GF-D8 (cell line): ENCODE measurements at places on chromosomes 16 and 17.

- no peak for DNase-seq
Measured at GRCh38 chr16:84973236-84973635, 38.1 kb downstream of the ZDHHC7 start.

- DNase-seq: no peak
Measured at GRCh38 chr17:59161477-59161876, 5.9 kb downstream of the PRR11 start.

GRCh38 chr16:78513838-78514237 is 414.4 kb downstream of the WWOX start:
- no peak for DNase-seq

GRCh38 chr17:78473951-78474613 is 95.6 kb downstream of the PGS1 start:
- DNase-seq: no peak

DNA sequence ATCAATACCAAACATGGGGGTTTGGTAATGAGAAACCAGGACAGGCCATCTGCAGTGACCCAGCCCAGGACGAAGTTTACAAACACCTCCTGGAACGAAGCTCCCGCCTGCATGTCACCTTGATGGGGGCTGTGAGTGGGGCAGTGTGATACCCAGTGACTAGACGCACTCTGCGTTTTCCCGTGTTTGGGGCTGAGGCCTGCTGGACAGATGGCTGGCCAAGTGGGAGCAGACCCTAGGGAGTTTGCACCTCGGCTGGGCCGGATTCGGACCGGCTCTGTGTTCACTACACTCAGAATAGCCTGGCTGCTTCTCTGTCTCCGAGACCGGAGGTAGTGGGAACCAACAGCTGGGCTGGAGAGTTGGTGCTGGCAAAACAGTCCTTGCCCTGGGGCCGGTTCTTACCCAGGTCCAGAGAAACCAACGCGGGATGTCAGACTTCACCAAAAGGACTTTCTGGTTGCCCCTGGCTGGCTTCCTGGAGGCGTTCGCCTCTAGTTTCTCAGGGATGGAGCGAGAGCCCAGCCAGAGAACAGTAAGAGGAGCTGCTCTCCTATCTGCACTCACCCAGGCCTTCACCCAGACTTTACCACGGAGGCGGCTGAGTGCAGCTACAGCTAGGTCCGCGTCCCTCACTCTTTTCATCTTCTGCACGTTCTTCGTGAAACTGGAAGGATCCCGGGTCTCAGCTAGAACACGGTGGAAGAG is 20.4 kb downstream of the CARHSP1 start:
- DNase-seq: no peak

- DNase-seq: no peak
Measured at GRCh38 chr16:52480237-52480636, 66.7 kb downstream of the TOX3 start.

DNA sequence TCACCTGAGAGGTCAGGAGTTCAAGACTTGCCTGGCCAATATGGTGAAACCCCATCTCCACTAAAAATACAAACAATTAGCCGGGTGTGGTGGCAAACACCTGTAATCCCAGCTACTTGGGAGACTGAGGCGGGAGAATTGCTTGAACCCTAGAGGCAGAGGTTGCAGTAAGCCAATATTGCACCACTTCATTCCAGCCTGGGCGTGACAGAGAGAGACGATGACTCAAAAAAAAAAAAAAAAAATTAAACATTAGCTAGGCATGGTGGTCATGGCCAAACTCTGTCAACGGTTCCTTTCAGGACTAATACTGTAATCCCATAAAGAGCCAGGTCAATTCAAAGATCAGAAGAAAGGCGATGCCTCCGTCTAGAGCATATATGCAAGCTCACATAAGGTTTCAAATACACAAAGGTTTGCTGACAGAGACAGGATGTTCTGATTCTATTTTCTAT is 2.4 kb downstream of the RNF157 start:
- no peak for DNase-seq

DNA sequence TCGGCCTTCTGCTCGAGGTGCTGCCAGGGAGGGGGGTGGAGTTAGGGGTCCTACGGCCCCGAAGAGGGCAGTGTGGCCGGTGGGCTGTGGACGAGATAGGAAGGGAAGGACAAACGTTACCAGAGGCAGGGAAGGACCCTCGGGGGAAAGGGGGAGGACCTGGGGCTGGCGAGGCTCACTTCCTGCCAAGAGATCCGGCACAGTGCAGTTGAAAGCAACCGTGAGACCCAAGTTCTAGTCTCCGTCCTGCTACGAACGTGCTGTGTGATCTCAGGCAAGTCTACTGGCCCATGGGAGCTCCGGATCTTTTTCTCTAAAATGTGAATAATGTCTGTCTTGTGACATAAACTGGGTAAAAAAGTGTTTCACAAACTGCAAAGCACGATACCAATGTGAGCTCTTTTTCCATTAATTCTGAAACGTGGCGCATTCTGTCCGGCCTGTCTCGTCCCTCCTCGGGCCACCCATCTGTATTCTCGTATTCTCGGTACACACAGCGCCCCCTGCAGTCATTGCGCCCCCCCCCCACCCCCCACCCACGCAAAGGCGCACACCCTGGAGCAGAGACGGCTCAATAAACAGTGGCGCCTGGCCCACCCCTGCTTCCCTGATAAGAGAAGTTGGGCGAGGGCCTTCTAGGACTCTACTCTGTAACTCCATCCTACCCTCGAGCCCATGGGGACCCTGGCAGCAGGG is 8.8 kb downstream of the CYGB start:
- no peak for DNase-seq

- DNase-seq: no peak
Measured at GRCh38 chr17:40659911-40660310, 5.1 kb downstream of the KRT222 start.

- no peak for DNase-seq
Measured at GRCh38 chr16:78763821-78764440, 664.5 kb downstream of the WWOX start.

- peak; percentile 65 for DNase-seq
Measured at GRCh38 chr16:14310519-14310991, 239.4 kb downstream of the MRTFB start.

DNA sequence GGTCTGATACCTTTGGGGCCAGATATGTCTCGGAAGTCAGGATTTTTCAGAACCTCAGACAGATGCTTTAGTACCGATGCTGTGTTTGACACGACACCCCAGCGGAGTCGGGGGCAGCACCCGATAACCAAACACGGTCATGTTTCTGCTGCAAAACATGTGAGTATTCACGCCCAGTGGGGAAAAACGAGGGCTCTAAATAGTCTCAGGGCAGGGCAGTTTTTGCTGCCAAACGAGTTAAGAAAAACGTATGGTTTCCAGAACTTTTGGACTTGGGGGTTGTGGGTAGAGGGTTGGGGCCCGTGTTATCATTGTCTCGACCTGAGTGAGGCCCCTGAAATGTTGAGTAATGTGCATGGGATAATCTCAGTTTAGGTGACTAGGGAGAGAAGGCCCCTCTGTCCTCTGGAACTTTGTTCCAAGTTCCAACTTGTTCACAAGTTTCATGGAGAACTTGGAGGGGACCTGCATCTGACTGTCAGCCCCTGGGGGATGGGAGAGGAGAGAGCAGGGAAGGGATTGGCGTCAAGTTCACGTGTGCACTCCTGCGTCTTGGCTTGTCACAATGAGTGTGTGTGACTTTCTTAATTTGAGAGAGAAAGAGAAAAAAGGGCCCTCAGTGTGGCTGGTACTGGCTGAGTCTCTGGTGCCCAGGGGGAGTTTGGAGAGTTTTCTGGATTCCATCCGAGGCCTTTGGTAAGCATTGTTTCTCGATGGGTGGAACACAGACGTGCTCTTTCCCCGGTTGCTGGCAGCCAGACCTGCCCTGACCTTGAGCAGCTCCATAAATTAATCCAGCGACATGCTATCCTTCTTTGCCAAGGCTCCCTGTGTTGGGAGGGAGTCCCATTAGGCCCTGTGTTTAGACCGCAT is 83.9 kb upstream of the CIBAR2 start:
- DNase-seq: no peak

GRCh38 chr17:47735536-47736011 is 2.5 kb downstream of the TBX21 start:
- DNase-seq: no peak

DNA sequence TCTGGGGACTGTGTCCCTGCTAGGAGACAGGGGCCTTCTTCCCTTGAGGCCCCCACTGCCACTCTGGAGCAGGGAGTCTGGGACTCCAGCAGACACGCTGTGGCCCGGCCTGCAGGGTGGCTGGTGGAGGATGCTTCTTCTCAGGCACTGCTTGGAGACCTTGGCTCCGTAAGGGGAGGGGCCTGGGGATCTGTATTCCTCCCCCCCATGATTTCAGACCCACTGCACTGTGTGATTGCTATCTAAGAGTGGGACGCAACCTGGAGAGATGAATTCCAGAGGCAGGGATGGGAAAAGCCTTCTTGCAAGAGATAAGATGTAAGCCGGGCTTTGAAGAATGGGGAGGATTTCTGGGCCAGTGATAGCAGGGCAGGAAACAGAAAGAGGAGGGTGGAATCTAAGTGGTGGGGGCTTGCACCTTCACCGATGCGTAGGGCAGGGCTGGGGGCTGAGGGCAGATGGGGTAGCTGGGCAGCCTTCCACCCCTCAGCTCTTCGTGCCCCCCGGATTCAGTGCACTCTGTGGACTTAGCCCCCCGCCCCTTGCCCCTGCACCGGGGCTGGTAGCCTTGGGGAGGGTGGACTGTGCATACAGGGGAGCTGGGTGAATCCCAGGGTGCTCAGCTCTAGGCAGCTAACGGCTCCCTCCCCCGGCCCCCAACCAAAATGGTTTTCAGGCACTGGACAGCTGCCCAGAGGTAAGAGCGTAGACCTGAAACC is 5.2 kb upstream of the GSE1 start:
- no peak for DNase-seq

GRCh38 chr17:57706761-57707160 is 38.3 kb downstream of the CCDC182 start:
- no peak for DNase-seq

GRCh38 chr17:27973258-27974044 is 69.0 kb upstream of the NLK start:
- no peak for DNase-seq

GRCh38 chr16:79169239-79169638 is 431.3 kb downstream of the MAF start:
- no peak for DNase-seq

- DNase-seq: no peak
Measured at GRCh38 chr16:87974178-87974577, 22.9 kb downstream of the BANP start.

DNA sequence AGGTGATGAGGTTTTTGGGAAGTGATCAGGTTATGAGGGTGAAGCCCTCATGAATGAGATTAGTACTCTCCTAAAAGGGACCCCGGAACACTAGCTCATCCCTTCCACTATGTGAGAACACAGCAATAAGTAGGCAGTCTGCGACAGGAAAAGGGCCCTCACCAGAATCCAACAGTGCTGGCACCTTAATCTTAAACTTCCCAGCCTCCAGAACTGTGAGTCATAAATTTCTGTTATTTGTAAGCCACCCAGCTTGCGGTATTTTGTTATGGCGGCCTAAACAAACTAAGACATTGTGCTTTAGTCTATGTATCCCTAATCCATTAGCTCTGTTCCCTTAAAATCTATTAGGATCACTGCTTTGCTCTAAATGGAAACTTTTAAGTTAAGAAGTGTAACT is 8.5 kb downstream of the SLFN12 start:
- no peak for DNase-seq

GRCh38 chr17:49471769-49472168 is 23.3 kb upstream of the NGFR start:
- DNase-seq: no peak

GRCh38 chr17:43334738-43335402 is 63.9 kb upstream of the ARL4D start:
- no peak for DNase-seq

- DNase-seq: no peak
Measured at GRCh38 chr17:13563866-13564265, 37.9 kb downstream of the HS3ST3A1 start.

- no peak for DNase-seq
Measured at GRCh38 chr17:14228903-14229302, 7.8 kb downstream of the CDRT15 start.

- no peak for DNase-seq
Measured at GRCh38 chr17:18919963-18920362, 32.0 kb upstream of the SLC5A10 start.

DNA sequence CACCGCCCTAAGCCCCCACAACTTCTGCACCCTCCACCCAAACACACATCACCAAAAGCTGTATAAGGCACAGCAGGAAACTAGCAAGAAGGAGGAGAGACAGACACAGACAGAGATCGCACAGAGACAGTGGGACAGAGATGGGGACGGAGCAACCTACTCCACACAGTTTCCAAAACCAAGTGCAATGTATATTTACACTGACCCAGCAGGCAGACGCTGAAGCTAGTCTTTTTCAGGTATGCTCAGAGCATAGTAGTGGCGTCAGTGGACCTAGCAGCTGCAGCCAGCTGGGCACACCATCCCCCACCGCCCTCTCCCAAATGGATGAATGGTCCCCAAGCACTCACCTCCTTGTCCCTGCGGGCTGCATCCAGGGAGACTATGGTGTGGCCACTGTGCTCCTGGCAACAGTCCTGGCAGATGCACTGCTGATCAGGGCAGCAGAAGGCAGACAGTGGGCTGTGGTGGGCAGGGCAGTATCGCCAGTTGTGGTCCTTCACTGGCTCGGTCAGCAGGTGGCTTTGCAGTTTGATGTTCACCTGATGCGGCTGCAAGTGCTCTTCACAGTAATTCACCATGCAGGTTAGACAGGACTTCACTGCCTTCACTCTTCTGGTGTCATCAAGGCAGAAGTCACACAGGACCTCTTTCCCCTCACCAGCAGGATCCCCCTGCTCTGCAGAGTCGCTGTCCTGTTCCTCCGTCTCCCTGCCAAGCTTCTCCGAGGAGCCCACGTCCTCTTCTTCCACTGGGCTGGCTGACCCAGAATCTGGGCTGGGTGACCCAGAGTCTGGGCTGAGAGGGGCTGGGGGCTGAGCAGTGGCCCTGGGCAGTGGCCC is 31.5 kb upstream of the FBXW10B start:
- DNase-seq: no peak

GRCh38 chr17:43757171-43757660 is 1.4 kb downstream of the SOST start:
- no peak for DNase-seq

- DNase-seq: no peak
Measured at GRCh38 chr16:31475946-31476302, 4.0 kb downstream of the TGFB1I1 start.

- DNase-seq: no peak
Measured at GRCh38 chr16:18833707-18834505, 32.6 kb upstream of the ARL6IP1 start.

DNA sequence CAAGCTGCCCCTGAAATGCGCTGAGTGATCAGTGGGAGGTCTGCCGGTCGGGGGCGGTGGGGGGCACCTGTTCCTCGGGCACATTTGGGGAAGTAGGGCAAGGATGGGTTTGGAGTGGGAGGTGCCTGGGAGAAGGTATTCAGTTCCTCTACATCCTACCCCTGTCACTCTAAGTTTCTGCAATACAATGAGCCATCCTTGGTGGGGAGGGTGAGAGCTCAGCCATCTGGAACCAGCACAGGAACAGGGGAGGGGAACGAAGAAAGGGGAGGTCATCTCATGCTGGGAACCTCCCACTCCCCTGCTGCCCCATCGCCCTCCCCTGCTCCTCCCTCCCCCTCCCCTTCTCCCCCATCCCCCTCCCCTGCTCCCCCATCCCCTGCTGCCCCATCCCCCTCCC is 4.2 kb downstream of the DPH1 start:
- DNase-seq: no peak
